ENCODE measurements at places on chromosomes 2 and 18.

DNA sequence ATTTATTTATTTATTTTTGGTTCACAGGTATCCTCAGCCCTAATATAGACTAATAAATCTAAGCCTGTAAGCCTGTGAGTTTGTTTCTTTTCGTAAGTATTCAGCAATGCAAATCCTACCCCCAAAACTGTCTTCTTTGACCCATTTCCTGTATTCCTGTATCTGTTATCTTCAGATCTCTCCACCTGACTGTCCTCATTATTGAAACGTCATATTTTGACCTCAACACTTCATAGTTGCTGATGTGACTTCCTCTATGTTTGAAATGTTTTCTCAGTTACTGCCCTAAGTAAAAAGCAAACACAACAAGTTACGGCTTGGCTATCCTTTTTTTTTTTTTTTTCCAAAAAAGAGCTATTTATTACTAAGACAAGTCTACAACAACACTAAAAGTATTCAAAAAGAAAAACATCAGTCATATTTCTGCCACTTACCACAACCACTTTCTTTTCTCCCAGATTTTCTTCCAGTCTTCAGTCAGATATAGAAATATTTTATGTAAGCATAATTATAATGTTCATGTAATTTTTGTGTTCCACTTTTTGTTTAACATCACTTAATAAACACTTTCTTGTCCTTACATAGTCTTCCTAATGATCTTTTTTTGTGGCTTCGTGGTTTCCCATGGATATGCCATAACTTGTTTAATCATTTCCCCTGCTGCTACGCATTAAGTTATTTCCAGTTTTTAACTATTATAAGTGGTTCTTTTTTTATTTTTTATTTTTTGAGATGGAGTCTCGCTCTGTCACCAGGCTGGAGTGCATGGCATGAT is 45.0 kb upstream of the EML4 start:
- DNase-seq: no peak

DNA sequence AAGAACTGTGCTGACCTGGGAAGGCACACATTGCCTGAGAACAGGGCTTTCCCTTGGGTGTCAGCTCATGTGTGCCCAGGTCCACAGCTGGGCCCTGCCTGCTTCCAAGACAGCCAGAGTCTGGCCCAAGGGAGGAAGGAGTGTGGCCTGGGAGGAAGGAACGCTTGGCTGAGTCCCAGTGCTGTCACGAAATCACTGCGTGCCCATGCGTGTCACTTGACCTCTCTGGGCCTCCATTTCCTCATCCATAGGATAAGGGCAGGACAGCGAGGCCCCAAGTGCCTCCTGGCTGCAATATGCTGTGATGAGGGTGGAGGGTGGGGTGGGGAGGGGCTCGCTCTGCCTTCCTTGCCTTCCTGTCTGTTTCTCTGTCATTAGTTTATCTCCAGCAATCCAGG is 642 bp upstream of the KCNK3 start:
- no peak for DNase-seq

- no peak for DNase-seq
These were observed 1.1 kb upstream of the HOXD11 start for GRCh38 chr2:176105730-176106580.

- no peak for DNase-seq
These were observed 77.9 kb upstream of the FAM124B start for GRCh38 chr2:224479826-224480225.

DNA sequence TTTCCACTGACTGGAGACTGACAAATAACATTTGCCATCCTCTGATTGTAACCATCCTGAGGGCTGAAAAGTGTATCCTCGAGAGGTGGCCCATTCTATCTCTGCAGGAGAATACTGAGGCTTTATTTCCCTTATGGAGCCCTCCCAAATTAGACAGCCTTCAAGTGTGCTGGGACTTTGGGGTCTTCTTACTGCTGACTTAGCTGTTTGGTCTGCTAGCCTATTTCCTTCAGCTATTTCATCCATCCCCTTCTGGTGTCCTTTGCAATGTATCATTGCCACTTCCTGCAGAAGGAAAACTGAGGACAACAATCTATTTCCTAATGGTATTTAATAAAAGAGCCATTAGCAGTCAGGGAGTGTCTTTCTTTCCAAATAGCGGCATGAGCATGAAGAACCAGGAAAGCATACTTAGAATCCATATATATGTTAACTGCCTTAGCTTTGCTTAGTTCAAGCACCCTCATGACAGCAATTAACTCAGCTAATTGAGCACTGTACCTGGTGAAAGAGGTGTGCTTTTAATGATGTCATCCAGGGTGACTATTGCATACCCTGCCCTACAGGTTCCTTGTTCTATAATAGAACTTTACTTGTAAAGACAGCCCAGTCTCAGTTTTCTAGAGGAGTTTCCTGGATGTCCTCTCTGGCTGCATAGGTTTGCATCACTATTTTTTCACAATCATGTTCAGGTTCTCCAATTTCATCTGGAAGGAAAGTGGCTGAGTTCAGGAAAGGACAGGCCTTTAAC is 24.0 kb downstream of the CMPK2 start:
- DNase-seq: no peak

DNA sequence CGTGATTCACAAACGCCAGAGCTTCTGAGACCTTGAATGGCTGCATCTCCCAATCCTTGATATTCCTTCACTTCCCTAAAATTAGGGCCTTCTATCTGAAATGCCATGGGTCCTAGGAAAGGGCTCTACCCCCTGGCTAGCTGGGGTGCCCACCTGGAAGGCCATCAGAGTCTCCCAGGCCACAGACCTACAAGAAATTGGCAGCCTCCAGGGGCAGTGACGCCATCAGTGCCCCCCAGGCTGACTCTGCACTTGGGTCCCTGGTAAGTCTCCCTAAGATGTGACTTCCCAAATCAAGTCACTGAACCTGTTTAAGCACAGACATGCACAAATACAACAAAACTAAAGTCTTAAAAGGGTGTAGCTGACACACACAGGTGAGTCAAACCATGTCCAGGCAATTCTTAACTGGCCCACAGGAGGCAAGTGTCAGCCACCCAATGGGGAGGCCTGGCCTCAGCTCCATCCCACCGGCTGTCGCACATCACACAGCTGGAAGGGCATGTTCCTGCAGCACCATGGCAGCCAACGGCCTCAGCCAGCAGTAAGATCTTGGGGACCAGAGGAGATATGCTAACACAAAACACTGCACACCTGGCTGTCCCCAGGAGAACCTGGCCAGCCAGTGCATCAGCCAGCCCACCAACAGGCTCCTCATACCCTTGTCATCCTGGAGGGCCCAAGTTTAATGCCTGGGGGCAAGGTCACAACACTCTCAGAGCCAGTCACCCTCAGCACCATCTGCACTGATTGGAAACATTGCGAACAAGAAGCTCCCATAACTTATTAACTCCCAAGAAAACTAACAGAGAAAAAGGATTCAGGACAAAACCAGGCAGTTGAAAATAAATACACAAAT is 5.2 kb downstream of the PARD6G start:
- DNase-seq: no peak

GRCh38 chr2:124241-124880 is 78.1 kb upstream of the FAM110C start:
- no peak for DNase-seq

- no peak for DNase-seq
These were observed 70.3 kb upstream of the NCK2 start for GRCh38 chr2:105674401-105674800.
